ENCODE measurements at places on chromosomes 11 and 22. TPM values are rescaled to one million over a fixed set of nuclear protein-coding genes. Genes with fewer than 3 reads are reported as not detected.

- no peak for DNase-seq
Observed at GRCh38 chr11:12214751-12215150, 104.4 kb downstream of the MICAL2 start.

DNA sequence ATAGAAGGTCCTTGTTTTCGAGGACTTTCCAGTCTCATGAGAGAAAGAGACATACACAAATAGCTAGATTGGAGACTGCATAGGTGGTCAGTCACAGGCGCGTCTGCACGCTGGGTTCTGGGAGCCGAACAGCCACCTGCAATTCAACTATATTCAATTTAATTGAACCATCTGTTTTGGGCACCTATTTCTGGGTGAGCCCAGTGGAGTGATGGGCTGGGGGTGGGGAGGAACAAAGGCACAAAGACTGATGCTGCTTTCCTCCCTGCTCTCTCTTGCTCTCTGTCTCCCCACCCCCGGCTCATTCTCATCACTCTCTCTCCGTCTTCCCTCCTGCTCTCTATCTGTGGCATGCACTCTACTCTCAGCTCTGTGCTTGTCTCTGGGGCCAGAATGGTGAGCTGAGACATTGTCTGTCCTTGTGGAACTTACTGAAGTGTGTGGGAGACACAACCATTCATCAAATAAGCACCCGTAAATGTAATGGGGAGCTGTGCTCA lies 48.1 kb upstream of the B3GAT1 start:
- no peak for DNase-seq

Gene DEFB131B
- not detected for total RNA-seq

DNA sequence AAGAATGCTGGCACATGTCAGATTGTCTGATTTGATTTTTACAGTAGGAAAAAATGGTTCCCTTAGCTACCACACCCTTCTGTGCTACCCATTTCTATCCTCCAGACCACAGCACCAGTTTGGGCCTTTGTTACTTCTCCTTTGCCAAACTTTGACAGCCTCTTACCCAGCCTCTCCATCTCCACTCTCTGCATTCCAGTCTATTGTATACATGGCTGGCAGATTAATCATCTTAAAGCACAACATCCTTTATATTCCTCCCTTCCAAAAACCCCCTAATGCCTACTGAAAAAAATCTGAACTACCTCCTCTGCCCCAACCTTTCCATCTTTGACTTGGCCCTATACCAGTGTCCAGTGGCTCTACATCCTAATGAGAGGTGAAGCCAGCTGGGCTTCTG lies 10.8 kb upstream of the PANX1 start:
- no peak for DNase-seq

Gene NAALADL1
- 2.3 TPM for total RNA-seq

DNA sequence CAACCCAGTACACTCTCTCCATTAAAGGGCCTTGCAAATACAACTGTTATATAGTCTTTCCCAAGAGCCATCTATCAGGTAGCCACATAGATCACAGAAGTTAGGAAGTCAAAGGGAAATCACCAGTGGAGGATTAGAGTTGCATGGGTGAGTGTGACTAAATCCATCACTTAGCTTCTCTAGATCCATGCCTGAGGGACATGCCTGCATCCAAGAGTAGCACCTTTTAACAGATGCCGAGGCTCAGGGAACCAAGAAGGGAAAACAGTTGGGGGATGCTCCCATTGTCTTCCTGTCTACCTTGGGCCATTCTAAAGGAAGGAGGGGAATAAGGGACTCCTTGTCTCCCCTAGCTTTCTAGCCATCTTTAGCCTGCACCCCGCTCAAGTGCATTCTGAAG lies 77.9 kb downstream of the XRRA1 start:
- no peak for DNase-seq

- DNase-seq: no peak
Observed at GRCh38 chr22:16958475-16958874, 49.5 kb downstream of the GAB4 start.
